ENCODE measurements at places on chromosomes 11 and 22.

GRCh38 chr11:118443590-118444218, 7.4 kb downstream of the KMT2A start:
- no peak for DNase-seq

DNA sequence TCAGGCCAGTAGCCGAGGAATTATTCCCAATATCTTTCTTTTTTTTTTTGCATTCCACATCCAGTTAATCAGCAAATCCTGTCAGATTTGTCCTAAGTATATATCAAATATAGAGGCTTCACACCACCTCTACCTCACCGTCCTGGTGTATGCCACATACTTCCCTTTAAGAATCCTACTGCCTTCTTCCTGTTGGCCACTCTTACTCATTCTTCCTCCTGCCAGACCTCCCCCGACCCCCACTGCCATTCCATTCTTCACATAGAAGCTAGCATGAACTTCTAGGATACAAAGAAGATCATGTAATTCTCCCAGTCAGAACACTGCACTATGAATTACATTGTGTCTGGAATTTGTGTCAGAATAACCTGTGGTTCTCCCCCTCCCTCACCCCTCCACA, 89.5 kb downstream of the TRIM44 start:
- DNase-seq = no peak

DNA sequence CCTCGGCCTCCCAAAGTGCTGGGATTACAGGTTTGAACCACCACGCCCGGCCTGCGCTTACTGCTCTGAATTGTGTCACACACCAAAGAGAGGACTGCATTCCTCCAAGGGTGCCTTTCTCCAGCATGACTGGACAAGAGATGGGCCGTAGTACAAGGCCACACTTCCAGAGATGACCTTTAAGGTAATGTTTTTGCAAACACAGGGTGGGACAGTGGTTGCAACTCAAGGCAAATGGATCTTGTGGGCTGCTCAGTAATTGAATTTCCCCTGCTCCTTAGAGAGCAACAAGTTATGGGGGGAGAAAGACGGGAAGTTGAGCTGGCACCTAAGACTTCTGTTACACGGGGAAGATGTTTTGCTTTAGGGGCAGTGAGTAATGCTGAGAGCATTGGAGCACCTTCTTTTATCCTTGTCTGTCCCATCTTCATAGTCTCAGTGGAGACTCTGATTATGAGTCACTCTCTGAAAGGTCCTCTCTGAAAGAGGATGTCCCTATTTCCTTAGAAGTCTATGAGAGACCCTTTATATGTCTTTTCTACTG, 66.3 kb downstream of the C11orf91 start:
- DNase-seq = peak; percentile 77

GRCh38 chr11:103338621-103339484, 229.6 kb downstream of the DYNC2H1 start:
- DNase-seq = peak; percentile 14

DNA sequence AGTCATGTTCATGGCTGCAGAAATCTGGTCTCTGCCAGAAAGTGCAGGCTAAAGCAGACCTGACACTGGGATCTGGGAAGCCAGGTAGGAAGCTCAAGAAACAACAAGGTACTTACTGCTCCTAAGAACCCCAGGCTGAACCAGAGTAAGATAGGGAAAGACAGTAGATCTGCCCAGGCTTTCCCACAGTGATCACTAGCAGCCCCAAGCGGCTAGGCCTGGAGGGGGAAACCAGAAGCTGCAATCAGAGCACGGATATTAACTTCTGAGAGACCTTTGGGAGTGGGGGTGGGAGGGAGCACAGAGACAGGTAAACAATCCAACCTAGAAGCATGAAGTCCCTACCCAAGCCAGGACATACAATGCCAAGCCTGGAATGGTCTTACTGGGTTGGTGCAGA, 135.2 kb upstream of the C11orf58 start:
- DNase-seq = no peak

- DNase-seq = no peak
These were observed 48.7 kb upstream of the TNRC6B start for GRCh38 chr22:40128989-40129388.

DNA sequence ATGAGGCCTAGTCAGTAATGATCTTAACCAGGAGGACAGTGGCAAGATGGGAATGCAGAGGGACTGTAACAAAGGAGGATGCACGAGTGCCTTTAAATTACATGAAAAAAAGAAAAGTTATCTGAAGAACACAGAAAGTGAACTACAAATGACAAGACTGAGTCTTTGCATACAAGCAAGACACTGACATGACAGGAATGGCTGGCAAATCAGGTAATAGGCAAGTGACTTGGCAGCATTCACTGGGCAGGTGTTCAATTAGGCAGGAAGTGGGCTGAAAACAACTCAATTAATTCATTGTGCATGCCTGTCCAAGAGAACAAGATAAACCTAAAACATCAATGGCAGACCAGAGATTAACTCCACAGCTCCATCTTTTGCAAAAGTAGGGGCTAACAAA, 24.0 kb downstream of the SMCO4 start:
- DNase-seq = no peak

DNA sequence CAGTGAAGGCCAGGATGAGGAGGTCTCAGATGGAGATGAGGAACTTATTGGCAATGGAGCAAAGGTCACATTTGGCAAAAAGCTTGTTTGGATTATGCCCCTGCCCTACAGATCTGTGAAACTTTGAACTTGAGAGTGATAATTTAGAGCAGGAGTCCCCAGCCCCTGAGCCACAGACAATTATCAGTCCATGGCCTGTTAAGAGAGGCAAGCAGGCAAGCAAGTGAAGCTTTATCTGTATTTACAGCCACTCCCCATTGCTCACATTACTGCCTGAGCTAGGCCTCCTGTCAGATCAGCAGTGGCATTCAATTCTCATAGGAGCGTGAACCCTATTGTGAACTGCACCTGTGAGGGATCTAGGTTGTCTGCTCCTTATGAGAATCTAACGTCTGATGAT, 1076.9 kb upstream of the TENM4 start:
- DNase-seq = no peak

DNA sequence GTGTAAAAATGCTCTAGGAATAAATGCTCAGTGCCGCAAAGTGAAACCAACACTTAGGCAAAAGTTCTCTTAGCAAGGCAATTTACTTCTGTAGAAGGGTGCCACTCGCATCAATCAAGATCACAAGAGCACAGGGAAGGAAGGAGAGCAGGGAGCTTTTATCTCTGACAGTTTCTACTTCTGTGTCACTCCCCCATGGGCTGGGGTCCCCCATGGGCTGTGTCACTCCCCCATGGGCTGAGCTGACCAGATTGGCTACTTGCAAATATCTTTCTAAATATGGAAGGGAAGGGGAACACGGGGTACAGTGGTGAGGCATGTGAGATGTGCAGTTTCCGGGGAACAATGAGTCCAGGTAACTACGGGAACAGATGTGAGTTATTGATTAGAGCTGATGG, 397 bp downstream of the OR52N2 start:
- no peak for DNase-seq

DNA sequence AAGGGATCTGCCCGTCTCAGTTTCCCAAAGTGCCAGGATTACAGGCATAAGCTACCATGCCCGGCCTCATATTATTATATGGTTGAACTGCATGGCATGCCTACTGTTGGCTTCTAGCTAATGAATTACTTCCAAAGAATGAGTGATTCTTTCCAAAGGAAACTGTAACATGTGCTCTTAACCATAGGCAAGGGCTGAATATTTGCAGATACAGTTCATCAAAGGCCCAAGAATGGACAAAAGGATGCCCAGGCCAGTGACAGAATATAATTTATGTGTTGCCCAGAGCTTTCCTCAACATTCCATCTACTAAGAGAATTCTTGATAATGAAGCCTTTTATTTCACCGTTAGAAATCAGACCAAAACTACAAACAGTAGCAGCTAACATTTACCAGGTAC, 27.0 kb upstream of the CCDC89 start:
- no peak for DNase-seq

GRCh38 chr11:124643605-124644425, 21.2 kb downstream of the TBRG1 start:
- peak; percentile 58 for DNase-seq

DNA sequence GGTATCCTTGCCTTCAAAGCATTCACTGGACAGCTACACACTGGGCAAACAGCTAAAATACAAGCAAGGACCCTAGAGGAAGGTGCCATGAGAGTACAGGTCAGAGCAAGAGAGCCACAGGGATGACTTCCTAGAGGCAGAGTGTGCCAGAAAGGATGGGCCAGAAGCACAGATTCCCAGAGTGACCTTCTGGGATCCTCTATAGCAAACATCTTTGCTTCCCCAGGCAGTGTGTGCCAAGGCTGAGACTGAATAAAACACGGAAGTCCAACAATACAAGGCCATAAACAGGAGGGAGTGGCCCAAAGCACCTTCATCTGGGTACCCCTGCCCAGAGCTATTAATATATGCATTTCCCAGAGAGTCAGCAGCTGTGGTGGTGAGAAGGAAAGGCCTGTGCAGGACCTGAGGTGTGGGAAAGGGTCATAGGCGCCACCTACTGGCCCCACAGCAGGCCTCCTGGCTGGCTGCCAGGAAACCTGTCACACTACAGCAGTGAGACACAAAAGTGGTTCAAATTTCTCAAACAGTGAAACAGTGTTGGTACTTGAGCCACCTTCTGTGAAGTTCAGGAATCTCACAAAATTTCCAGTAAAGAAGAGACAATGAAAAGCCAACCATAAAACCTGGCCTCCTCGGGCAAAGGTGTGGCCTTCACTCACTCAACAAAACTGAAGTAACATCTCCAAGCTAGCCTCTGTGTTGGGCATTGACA, 20.3 kb downstream of the CLPB start:
- peak; percentile 42 for DNase-seq

GRCh38 chr11:107916671-107917241, 11.5 kb upstream of the RAB39A start:
- no peak for DNase-seq

DNA sequence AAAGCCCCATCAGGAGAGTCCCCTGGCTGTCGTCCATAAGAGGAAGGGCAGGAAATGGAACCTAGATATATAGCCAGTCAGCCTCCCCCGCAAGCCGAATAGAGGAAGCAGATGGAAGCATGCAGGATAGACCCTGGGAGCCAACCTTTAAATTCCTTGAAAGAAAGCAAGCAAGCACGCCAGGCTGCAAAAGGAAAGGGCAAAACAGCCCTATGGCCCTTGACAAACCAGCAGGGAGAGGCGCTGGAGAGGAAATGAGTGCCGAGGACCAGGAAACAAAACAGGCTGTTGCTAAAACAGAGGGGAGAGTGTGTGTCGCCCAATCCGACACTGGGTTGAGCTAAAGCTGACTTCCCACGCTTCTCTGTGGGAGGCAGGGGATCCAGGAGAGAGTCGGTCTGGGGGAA, 203.5 kb upstream of the MTNR1B start:
- DNase-seq = no peak

DNA sequence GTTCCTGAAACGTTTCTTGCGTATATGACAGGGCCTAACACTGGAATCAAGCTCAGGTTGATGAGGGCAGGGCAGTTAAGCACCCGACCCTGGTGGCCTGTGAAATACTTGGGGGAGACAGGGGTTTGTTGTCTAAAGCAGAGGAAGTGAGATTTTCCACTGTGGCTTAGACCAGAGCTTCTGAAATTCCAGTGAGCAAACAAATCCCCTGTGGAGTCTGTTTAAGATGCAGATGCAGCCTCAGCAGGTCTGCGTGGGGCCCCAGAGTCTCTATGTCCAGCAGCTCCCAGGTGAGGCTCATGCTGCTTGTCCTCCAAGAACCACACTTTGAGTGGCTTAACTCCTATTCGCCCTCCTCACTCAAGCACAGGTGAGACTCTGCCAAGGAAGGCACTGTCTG, 39.1 kb upstream of the PRAME start:
- no peak for DNase-seq

- peak; percentile 43 for DNase-seq
These were observed 138.8 kb upstream of the SORL1-AS1 start for GRCh38 chr11:121591405-121592033.

- DNase-seq = no peak
These were observed 8.3 kb downstream of the CD44 start for GRCh38 chr11:35147235-35147634.

DNA sequence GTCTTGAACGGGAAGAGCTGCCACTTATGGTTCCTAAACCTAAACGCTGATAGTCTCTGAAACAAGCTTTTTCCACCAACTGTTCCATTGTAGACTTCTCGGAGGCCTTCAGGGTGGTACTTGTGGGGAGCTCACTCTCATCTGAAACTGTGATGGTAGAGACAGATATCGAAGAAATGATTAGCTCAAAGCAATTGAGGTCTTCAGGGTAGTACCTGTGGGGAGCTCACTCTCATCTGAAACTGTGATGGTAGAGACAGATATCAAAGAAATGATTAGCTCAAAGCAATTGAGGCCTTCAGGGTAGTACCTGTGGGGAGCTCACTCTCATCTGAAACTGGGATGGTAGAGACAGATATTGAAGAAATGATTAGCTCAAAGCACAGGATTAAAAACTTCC, 175.7 kb downstream of the SWAP70 start:
- no peak for DNase-seq

DNA sequence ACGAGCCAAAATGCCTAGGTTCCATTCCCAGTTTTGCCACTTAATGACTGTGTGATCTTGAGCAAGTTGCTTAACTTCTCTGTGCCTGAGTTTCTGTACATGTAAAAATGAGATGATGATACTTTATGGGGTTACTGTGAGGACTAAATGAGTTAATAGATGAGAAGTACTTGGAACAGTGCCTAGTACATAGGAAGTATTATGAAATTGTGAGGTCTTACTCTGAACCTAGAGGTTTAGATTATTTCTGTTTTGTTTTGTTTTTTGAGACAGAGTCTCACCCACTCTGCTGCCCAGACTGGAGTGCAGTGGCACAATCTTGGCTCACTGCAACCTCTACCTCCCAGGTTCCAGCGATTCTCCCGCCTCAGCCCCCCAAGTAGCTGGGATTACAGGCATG, 227.0 kb upstream of the POU2AF2 start:
- no peak for DNase-seq

DNA sequence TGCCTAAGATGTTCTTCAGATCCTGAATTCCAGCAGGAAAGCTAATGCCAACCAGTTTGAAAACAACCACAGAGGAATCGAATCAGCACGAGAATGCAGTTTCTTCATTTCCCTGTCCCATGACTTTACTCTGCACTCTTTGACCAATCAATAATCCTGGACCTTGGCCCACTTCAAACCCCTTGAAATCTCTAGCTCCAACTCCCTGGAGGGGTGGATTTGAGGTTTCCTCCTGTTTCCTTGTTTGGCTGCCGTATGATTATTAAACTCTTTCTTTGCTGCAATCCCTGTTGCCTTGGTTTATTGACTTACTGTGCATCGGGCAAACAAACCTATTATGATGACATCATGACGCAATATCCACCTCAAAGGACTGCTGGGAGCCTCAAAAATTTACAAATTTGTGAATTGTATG, 109.3 kb downstream of the FBXO7 start:
- DNase-seq = no peak

- no peak for DNase-seq
These were observed 31.9 kb upstream of the DBX1 start for GRCh38 chr11:20192151-20192550.

DNA sequence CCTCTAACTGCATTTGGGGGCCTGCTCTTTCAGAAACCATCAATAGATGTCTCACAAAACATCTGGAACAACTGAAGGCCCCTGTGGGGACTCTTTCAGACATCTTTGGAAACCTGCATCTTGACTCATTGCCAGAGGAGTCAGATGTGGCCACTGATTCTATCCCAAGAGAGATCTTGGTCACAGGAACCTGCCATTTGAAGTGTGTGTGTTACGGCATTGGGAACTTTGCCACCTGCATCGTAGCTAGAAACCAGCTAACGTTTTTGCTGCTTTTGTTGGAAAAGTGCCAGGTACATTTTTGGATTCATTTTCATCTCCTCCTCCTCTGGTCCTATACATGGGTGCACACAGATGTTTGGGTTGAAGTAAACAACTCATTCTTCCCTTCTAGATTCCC, 4.3 kb downstream of the SRRD start:
- no peak for DNase-seq
